ENCODE measurements at places on chromosomes 12 and 14.

- DNase-seq: no peak
These were observed 39.0 kb upstream of the NRXN3 start for GRCh38 chr14:78131201-78131600.

- no peak for DNase-seq
These were observed 61.0 kb downstream of the CPM start for GRCh38 chr12:68871921-68872320.

DNA sequence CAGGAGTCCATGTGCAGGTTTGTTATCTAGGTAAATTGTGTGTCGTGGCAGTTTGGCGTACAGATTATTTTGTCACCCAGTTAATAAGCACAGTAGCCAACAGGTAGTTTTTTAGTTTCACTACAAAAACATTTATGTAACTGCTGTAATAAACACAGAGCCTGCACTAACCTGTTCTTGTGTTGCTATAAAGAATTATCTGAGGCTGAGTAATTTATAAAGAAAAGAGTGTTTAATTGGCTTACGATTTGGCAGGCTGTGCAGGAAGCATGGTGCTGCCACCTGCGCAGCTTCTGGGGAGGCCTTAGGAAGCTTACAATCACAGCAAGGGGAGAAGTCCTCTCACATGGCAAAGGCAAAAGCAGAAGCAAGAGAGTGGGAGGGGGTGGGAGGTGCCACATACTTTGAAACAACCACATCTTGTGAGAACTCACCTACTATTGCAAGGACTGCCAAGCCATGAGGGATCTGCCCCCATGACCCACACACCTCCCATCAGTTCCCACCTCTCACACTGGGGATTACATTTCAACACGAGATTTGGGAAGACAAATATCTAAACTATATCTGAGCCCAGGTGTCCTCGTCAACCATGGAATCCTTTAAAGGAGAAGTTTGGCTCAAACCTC, 266.4 kb upstream of the GRIP1 start:
- no peak for DNase-seq

DNA sequence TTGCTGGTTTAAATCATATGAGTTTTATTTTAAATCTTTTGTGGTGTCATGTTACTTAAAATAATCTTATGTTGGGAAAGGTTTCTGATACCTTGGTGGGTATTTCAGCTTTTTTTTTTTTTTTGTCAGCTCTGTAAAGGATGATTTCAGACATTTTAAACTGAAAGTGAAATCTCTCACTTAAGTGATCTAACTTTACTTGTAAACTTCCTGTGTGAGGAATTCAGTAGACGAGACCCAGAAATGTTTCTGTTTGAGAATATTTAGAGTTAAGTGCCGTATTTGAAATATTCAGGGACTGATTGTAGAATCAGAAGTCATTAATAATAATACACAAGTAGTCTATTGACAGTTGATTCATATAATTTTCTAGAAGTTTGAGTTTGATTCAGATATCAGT, 37.8 kb downstream of the PROX2 start:
- DNase-seq: no peak

DNA sequence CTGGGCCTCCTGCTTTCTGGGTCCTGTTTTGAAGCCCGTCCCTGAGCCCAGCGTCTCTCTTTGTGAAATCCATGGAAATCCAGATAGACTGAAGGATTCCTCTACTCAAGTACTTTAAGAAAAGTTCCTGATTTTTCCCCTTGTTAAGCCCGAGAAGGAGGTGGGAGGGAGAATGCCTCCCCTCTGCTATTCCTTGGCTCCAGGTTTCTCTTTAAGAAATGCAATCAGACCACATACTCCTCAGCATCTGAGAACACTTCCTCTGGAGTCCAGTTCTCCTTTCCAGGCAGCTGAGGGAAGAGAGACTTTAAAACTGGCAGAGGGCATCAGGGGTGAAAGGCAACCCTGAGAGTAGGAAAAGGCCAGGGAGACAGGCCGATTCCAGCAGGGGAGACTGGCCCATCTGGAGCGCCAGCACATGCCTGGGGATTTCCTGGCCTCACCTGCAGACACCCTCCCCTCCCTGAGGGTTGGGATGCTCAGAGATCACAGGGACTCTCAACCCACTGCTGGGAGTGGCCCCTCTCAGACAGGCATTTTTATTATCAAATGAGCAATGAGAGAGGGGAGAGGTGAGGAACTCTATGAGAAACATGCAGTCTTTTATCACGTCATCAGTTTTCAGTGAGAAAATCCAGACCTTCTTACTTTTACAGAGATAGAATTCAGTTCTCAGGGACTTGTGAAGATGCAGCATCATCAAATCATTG, 2.0 kb upstream of the EMP1 start:
- DNase-seq: no peak

DNA sequence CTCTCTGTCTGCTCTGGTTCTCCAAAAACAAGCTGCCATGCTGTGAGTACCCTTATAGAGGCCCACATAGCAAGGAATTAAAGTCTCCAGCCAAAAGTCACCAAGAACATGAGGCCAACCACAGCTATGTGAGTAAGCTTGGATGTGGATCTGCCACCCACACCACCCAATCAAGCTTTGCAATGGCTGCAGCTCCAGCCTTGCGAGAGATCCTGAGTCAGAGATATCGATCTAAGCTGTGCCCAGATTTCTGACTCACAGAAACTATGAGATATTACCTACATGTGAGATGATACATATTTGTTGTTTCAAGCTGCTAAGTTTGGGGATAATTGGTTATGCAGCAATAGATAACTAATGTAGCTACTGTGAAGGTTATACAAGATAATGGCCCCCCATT, 15.5 kb upstream of the TMEM233 start:
- no peak for DNase-seq

GRCh38 chr14:64721391-64721791, 17.2 kb downstream of the PLEKHG3 start:
- DNase-seq: no peak

DNA sequence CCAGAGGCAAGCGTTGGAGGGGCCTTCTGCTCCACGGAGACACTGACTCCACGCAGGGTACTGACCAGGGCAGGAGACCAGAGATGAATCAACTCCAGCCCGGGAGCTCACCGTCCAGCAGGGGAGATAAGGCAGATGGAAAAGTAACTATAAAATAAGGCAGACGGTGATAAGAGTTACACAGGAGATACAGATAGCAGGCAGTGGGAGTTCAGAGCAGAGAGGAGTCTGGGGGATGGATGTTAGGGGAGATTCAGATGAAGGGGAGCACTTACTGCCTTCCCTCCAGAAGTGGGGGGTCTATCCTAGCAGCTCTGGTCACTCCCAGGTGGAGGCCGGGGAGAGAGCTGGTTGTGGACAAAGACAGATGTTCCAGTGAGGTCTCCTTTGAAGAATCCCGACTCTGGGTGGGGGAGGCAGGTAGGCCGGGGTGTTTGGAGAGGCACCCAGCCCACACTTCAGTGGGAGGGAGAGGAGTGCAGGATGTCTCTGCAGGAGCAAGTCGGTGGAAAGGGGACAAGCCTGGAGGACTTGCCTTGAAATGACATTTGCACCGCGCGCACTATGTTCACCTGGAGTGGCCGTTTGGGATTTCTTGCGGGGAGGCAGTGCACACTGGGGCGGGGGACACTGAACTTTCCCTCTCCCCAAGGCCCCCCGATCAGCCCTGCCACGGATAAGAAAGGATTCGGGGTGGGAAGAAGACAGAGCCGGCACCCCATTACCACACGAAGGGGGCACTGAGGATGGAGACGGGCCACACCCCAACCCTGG, 1.2 kb downstream of the PITPNM2 start:
- no peak for DNase-seq

- DNase-seq: no peak
These were observed 6.1 kb upstream of the DDX23 start for GRCh38 chr12:48858043-48858442.

GRCh38 chr12:77591959-77592743, 238.5 kb upstream of the NAV3 start:
- no peak for DNase-seq

DNA sequence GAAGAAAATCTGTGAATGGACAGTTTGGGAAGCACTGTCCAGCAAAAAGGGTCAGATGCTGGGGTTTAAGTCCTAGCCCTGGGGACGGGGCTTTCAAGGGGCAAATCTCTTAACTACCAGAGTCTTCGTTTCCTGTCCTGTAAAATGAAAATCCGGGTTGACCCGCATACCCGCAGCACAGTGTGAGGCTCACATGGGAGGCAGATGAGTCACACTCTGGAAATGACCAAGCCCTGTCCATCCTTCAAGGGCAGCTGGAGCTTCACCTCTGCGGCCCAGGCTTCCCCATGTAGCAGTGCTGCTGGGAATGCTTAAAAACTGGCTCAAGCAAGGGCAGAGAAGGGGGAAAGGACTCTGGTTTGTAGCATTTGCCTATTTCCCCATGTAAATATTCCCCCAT, 19.0 kb downstream of the FAM181A start:
- DNase-seq: no peak

DNA sequence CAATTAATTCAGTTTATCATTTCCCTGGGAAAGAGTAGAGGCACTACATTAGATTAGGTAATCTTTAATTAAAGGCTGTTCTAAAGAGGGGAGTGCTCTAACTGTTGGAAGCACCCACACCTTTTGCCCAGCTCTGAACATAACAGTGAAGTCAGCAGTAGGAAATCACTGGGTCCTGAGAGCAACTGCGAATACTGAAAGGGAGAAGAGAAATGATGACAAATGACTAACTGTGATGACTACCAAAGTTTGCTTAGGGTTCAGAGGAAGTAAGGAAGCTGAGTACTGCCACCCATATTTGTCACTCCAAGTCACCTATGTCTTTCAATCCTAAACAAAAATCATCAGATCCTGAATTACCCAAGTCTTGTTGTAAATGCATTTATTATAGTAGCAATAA, 140.6 kb downstream of the EPS8 start:
- DNase-seq: no peak

DNA sequence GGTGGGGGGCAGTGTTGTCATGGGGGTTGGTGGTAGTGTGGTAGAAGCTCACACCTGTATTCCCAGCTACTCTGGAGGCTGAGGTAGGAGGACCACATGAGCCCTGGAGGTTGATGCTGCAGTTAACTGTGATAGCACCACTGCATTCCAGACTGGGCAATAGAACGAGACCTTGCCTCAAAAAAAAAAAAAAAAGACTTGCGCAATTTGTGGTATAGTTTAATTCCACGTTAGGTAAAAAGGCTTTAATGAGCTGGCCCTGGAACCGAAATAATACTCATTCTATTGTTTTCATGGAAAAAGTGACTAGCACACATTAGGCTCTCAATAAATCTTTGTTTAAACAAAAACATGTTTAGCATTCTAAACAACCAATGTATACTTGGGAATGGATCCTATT, 25.4 kb upstream of the NAP1L1 start:
- no peak for DNase-seq

Data from activated T-cell treated with anti-CD3 and anti-CD28 coated beads for 4 hours (primary cell).